ENCODE measurements at places on chromosomes 2 and 18.

GRCh38 chr2:15023221-15023620 lies 390.7 kb downstream of the LRATD1 start:
- no peak for DNase-seq

DNA sequence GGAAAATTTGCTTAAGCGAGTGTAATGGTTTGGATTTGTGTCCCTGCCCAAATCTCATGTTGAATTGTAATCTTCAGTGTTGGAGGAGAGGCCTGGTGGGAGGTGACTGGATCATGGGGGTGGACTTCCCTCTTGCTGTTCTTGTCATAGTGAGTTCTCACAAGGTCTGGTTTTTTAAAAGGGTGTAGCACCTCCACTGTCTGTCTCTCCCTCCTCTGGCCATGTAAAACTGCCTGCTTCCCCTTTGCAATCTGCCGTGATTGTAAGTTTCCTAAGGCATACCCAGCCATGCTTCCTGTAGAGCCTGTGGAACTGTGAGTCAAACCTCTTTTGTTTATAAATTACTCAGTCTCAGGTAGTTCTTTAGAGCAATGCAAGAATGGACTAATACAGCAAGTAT lies 6.6 kb downstream of the YIPF4 start:
- DNase-seq = no peak

GRCh38 chr2:110897966-110898365 lies 165.6 kb downstream of the ACOXL start:
- DNase-seq = no peak

- DNase-seq = no peak
These were observed 162.7 kb downstream of the ARL4C start for GRCh38 chr2:234334151-234334550.

- DNase-seq = no peak
These were observed 609 bp downstream of the TPGS2 start for GRCh38 chr18:36828157-36828629.

- no peak for DNase-seq
These were observed 185.6 kb upstream of the SMAD2 start for GRCh38 chr18:48116017-48116416.

- no peak for DNase-seq
These were observed 13.0 kb downstream of the DPP4 start for GRCh38 chr2:162061021-162061420.

- DNase-seq = no peak
These were observed 93.8 kb downstream of the LYPD6B start for GRCh38 chr2:149132339-149132738.

DNA sequence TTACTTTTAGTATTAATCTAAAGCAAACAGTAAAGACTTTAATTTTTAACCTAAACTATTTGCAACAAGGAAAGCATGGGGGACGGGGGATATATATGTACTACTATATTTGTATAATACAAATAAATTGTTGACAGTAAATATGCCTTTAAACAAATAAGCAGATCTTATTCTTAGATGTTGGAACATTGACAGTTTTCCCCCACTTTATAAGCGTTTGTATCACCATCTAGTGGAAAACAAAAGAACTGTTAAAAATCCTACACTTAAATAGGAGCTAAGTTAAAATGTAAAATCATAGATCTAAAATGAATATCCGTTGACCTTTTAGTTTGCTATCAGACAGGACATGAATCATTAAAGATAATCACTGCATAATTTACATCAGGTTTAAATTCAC lies 50.0 kb downstream of the RBBP8 start:
- no peak for DNase-seq

- DNase-seq = no peak
These were observed 308.2 kb downstream of the EN1 start for GRCh38 chr2:118539290-118539689.

- no peak for DNase-seq
These were observed 251.5 kb upstream of the NXPH2 start for GRCh38 chr2:139031722-139032121.

GRCh38 chr2:35337922-35338321 lies 1017.7 kb upstream of the CRIM1 start:
- DNase-seq = no peak

DNA sequence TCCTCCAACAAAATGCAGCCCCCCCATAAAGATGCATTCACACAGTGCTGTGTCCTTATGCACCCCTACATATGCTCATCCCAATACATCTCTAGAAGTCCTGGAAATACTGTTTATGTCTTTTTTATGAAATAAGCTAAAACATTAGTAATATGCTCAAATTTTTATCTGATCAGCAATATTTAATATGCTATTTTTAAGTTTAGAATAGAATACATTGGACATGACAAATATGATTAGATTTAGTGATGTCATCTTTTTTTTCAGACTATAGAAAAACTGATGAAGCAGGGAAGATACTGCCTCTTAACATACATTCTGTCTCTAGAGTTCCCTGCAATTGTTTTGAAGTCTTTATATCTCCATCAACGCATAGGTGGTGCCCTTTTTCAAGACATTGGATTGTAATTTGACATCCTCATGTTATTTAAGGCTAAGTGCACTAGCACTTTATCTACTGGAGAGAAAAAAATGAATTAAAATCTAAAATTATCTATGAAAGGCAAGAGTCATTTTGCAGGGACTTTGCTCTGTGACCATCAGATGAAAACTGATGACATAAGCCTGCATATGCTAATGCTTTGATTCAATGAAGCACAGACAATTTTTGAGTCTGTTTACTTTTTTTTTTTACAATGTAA lies 395.3 kb downstream of the LPIN1 start:
- no peak for DNase-seq

- no peak for DNase-seq
These were observed 184.0 kb upstream of the PID1 start for GRCh38 chr2:229454934-229455631.

DNA sequence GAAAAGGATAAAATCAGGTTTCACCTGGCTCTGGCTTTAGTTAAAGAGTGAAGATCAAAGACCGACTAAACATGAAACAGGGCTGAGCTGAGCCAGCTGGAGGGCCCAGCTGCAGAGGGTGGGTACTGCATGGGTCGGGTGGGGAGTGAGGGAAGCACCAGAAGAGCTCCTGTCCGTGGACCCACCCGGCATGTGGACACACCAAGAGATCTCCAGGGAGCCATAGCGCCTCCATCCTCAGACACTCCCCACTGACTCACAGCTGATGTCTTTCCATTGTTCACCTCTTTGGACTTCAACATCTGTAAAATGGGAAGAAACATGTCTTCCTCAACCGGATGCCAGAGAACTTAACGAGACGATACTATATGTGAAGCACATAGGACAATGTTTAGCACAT lies 178.3 kb upstream of the KLHL29 start:
- no peak for DNase-seq
